Mesendoderm (in vitro differentiated cells): ENCODE measurements at places on chromosomes 7 and 10.

DNA sequence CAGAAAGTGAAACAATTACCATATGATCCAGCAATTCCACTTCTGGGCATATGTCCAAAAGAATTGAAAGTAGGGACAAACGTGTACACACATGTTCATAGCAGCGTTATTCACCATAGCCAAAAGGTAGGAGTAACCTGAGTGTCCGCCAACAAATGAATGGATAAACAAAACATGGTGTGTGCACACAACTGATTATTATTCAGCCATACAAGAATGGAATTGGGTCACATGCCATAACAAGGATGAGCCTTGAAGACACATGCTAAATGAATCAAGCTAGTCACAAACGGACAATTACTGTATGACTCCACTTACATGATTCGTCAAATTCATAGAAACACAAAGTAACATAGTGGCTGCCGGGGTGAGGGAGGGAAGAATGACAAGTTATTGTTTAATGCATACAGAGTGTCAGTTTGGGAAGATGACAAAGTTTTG, 4.1 kb upstream of the OIT3 start:
- DNase-seq = no peak

GRCh38 chr10:8726779-8727084, 672.2 kb downstream of the GATA3 start:
- no peak for DNase-seq

GRCh38 chr10:103241262-103242011, 4.2 kb upstream of the RPEL1 start:
- DNase-seq = peak; percentile 86

DNA sequence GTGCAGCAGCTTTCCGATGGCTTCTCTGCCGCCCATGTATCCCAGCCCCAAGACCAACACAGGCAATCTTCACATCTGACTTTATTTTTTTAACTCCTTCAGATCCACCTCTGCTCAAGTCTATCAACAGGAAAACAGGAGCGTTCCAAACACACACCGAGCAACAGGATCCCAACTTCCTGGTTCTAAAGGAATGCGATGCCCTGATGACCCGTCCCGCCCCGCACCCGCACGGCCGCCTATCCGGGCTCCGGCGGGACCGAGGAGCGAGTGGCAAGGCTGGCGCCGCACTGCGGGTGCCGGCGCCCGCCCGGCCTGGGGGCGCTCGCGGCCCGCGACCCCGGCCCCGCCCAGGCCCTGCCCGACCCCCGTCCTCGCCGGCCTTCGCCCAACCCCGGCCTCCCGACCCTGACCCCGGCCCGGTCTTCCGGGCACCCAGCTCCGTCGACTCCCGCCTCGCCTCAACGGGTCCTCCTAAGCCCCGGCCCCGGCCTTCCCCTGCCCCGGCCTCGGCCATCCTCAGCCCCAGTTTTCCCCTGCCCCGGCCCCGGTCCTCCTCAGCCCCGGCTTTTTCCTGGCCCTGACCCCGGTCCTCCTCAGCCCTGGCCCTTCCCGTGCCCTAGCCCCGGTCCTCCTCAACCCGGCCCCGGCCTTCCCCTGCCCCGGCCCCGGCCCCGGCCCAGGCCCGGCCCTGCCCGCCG, 730 bp downstream of the LARP4B start:
- DNase-seq = peak; percentile 78

GRCh38 chr10:65419629-65420028, 1506.2 kb upstream of the LRRTM3 start:
- no peak for DNase-seq

- no peak for DNase-seq
Measured at GRCh38 chr7:102859084-102859798, 53.6 kb upstream of the LRRC17 start.
